Activated CD4-positive, alpha-beta T cell treated with anti-CD3 and anti-CD28 coated beads for 48 hours (primary cell): ENCODE measurements at places on chromosomes 5 and 9.

GRCh38 chr5:175556794-175557193 lies 78.4 kb downstream of the SFXN1 start:
- DNase-seq, result no peak

DNA sequence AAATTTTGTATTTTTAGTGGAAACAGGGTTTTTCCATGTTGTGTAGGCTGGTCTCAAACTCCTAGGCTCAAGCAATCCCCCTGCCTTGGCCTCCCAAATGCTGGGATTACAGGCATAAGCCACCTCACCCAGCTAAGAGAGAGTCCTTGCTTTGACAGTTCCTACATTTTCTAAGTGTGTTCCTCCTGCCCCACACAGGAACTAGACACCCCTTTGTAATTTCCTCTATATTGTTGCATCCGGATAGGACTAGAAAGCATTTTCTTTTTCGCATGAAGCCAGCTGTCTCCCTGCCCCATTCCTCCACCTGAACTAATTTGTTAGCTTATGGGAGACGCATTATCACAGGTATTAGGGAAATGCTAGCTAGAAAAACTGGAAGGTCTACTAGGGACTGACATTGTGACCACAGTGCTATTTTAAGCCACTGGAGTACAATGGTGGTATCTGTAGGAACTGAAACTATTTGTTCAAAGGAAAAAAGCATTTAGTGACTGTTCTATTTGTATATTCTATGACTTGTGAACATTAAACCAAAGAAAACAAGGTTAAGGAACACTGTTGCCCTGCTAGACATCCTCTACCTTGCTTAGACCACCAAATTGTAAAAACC lies 214.1 kb downstream of the SMARCA2 start:
- no peak for DNase-seq

- DNase-seq, result no peak
Measured at GRCh38 chr5:122532035-122532434, 220.0 kb downstream of the SNCAIP start.

DNA sequence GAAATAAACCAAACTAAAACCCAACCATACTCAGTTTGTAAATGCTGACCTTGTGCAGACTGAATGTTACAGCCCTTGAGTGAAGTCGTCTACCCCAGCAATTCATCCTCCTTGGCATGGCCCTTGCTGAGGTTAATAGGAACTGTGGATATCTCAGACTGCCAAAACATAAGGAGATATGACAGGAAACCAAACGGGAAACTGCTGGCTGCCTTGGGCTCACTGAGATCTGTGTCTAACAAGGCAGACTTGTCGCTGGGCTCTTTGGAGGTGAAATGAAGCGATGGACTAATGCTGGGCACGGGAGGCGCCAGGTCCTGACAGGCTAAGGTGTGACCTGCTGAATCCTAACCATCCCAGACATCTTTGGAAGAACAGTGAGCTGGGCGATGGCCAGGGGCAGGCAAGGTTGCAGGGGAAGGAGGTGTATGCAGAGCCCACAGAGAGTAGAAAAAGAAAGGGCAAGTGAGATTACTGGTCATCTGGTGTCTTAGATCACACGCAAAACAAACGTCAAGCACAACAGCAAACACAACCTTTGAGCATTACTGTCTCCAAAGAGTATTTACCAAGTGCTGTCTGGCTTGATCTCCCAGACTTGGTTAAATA lies 44.6 kb upstream of the ALDH1A1 start:
- no peak for DNase-seq

DNA sequence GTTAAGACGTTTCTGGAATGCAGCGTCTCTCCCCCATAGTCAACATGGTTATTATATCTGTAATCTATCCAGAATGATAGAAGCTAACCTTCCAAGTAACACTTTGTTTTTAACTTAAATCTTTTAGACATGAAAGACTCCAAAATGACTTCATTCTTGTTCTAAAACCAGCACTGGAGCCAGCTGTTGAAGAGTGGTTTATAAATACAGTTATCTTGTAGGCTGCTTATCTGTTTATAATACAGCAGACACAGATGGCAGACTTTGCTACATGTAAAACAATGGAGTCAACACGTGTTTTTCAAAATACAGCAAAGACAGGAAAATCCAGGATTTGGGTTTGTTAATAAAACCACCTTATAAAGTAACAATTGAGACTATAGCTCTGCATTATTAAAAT lies 48.8 kb upstream of the RETREG1 start:
- no peak for DNase-seq

- DNase-seq, result no peak
Measured at GRCh38 chr9:37575001-37575400, 1.2 kb downstream of the FBXO10 start.

DNA sequence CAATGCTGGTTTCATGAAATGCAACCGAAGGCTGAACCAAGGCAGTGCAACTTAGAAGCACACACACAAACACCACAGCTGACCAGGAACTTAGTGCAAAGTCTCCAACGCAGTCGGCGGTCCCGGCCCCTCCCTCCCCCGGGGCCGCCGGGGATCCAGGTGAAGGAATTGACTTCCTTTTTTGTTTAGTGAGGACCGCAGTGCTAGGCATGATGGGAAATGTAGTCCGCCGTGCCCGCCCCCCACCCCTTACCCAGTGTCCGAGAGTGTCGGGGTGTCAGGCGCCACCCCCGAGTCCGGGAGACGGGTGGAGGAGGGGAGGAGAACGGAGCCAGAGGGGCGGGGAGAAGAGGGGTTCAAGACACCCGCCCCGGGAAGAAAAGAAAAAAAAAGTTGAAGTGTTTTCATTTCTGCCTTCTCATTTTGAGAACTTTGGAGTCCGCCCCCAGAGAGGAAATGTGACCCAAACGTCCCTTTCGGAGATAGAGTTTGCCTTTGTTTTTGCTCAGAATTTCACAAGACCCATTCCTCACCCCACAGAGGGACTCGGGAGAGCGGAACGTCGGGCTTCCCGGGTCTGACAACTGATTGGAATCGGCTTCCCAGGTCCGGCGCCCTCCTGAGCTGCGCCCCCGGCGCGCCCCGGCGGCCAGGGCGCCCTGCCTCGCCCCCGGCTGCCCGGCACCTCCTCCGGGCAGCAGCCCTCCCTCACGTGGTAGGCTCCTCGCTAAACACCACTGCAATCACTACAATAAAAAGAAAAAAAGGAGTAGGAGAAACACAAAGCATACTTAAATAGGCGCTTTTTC lies 2.0 kb downstream of the IER5L start:
- DNase-seq, result peak; percentile 83

DNA sequence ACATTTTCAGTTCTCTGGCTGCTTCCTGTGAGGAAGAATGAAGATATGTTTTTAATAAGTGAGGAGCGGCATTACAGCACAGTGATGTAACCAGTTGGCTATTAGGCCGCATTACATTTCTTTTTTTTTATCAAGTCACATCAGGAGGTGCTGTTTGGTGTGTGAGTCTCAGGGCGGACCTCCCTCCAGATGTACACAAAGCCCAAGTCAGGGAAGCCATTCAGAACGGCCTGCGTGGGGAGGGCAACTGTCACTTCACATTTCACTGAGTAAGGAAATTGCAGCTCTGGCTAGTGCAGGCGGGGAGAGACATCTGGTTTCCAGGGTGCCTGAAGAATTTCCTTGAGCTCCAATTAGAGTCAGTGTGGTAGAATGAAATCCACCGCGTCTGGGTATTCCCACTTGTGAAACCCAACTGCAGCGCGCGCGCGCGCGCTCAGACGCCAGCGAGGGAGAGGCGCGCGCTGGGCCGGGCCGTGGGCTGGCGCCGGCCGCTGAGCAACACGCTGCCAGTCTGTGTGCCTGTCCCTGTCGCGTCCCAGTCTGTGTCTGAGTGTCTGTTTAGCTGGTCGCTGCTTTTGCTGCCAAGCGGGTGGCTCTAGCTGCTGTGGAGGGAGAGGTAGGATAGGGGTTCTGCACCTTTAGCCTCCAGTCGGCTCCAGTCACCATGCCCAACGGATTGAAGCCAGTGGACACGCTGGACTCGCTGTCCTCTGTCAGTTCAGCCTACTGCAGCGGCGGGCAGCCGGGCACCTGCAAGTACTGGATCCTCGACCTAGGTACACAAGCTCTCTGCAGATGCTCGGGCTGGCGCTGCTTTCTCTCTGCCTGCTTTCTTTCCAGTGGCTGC lies 140.8 kb upstream of the OTULINL start:
- no peak for DNase-seq

GRCh38 chr9:113289091-113289490 lies 13.6 kb downstream of the PRPF4 start:
- no peak for DNase-seq

GRCh38 chr9:111917201-111917600 lies 20.6 kb downstream of the UGCG start:
- DNase-seq, result no peak
